ENCODE measurements at places on chromosomes 16 and 17.

DNA sequence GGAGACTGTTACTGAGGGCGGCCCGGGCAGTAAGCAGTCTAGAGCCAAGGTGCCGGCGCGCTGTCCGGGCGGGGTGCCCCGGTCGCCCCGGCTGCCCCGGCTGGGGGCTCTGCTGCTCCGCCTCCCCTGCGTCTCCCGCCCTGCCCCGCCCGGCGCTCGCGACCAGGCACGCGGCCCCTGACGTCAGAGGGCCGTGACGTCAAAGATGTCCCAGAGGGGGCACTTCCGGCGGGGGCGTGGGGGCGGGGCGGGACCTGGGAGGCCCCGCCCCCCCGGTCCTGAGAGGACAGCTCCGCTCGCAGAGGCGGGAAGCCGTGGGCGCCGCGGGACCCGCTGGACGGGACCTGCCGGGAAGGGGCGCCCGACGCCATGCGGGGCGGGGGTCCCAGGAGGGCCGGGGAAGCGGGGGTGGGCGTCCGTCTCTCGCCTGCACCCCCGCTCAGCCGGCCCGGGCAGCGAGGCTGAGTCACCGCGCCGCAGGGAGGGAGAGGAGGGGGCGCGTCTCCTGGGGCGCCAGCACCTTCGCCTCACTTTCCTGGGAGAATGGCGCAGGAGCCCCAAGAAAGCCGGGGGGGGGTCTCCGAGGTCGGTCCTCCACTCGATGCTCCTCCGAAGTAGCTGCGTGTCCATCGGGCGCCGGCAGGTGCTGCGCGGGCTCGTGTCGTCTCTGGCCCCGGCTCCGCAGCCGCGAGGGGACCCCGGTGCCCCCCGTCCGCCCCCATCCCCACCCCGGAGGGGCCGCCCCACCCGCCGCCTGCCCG, 4.4 kb upstream of the HIC1 start:
- peak; percentile 86 for DNase-seq

DNA sequence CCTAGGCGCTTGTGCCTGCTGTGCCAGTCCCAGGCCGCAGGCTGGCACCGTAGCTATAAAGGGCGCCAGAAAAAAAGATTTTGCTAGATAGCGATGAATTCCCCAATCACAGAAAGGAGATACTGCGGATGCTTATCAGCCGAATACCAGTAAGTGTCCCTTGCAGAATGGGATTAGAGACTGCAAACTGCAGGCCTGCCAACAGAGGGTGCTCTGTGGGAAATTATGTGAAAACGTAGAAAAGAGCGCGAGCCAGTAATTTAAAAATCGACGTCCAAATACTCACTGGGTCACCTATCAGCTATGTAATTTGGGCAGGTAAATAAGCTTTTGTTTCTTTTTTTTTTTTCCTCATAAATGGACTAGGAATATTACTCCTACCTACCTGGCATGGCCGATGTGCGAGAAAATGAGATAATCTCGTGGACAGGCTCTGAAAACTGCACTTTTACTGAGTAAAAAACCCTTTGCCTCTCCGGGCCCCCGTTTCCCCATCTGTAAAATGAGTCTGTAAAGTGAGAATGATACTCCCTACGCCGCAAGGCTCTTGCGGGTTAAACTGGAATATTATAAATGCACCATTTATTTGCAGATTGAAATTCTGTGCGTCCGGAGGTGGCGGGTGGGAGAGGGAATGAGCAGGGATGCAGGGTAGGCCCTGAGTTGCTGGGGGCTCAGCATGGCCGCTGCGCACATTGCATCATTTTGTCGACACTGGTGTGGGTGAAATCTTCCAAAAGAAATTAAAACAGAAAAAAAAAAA, 1.2 kb upstream of the COG1 start:
- DNase-seq, result peak; percentile 72

DNA sequence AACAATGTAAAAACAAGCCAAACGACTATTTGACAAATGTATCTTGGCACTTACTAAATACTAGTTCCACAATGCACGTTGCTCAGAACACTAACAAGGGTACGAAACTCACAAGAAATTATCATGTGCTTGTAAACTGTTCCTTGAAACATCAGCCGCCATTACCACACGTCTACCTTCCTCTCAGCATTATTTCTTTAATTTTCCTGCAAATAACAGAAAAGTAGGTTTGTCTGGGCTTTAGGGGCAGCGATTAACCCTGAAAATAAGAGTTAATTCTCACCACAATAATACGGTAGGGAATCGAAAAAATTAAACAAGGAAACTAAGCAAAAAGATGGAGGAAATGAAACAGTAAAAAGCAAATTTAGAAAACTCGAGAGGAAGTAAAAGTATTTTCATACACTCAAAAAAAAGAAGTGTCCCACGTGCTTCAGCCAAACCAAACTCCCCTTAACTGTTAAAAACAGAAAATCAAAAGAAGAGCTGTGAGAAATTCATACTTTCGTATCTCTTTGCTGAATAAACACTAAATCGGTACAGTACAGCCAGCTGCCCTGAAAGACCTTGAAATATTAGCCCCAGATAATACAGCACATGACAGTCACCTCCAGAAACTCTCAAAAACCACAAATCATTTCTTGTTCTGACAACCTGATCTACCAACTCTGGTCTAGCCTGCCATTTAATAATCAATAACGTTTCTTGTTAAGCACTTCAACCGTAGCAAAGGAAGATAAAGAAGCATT, 1.2 kb downstream of the ARHGAP17 start:
- no peak for DNase-seq

- DNase-seq, result no peak
Measured at GRCh38 chr17:74786431-74787055, 10.4 kb upstream of the NAT9 start.

DNA sequence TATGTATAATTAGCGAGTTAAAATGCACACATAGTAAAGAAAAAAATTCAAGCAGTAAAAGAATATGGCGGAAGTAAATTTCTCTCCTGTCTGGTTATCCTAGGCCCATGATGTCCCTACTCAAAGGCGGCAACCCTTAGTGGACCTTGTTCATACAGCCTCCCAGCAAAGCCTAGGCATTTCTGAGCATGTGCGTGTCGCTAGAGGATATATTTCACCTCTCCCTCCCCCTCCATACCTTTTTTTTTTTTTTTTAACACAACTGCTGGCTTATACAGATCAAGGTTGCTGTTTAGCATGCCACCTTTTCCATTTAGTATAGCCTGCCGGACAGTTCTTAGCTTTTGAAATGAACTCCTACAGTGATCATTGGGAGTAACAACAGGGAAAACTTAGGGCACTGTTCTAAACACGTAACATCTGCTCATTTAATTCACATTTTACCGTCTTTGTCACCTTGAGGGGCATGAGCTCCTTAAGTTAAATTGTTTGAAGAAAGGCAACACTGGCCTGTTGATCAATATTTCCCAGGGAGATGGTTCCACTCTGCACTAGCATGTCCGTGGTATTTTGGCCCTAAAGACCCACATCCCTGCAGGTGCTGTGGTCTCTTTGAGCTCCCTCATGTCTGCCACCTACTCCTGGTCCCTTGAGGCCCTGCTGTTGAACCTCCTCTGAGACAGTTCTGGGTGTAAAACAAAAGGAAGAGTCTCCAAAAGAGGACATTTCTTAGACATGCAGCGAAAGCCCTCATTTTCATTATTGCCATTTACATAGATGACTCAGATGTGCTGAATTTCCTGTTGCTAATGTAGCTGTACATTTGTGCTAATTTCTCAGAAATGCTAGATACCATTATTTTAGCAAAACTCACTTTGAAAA, 4.1 kb upstream of the TNFRSF13B start:
- no peak for DNase-seq

DNA sequence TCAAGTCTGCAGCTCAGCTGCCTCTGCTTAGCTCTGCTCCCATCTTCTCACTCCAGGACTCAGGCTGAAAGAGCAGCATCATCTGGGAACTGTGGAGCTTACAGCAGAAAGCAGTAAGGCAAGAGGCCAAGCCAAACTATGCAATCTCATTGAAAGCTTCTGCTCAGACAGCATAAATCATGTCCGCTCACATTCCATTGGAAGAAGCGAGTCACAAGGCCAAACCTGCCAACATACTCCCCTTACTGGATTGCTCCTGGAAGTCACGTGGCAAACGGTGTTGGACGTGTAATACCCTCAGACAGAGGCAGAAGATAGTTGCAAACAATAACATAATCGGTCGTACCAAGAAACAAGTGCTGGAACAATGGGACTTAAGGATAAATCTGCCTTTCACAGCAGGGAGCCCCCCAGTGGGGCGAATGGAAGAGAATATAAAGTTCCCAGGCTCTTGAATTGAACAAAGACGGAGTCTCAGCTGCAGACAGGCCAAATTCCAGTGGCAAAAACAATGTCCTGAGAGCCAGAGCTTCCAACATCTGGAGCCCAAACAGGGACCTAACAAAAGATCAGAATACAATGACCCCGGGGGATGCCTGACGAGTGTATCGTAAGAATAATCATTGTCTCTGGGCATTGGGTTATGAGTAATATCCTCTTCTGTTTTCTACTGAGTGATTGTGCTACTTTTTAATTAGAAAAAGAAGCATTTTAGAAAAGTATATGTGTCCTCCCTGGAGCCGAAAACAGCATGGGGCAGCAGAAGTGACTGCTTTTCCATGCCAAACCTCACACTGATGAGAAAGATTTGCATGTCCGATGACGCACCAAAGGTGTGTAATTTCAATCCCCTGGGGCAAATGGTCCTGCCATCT, 68.4 kb downstream of the CMC2 start:
- no peak for DNase-seq

GRCh38 chr17:73650140-73650539, 5.9 kb upstream of the SDK2 start:
- DNase-seq, result no peak

DNA sequence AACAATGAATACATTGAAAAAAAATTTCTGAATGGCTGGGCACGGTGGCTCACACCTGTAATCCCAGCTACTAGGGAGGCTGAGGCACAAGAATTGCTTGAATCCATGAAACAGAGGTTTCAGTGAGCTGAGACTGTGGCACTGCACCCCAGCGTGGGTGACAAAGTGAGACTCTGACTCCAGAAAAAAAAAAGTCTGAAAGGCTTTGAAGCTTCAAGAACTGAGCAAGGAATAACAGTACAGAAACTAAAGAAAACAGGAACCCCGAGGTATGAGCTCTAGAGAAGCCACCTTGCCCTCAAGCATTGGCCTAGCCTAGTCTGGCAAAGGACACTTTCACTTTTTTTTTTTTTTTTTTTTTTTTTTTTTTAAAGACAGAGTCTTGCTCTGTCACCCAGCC, 45.0 kb downstream of the TEX2 start:
- no peak for DNase-seq

GRCh38 chr16:47143677-47144558, at the start of gene NETO2:
NETO2 (minus strand) TSS chr16:47143945; CDS start chr16:47143612, 333 bp downstream.
- DNase-seq, result peak; percentile 82

GRCh38 chr16:49431040-49431439, 57.4 kb downstream of the C16orf78 start:
- no peak for DNase-seq

DNA sequence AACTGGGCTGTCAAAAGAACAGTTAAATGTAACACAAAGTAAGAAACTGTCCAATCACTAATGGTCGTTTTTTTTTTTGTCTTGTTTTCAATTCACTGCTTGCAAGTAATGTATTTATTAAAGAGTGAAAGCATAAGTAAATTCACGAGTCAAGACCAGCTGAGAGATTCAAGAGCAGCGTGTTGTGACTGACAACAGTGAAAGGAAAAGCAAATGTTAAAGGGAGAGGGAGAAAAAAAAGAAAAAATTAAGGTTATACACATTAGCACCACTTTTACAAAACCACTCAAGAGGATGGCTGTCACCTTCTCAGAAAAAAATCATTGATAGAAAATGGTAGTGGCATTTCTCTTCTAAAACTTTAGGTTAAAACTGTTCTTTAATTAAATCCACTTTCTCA, 36.1 kb downstream of the GPATCH8 start:
- DNase-seq, result no peak

DNA sequence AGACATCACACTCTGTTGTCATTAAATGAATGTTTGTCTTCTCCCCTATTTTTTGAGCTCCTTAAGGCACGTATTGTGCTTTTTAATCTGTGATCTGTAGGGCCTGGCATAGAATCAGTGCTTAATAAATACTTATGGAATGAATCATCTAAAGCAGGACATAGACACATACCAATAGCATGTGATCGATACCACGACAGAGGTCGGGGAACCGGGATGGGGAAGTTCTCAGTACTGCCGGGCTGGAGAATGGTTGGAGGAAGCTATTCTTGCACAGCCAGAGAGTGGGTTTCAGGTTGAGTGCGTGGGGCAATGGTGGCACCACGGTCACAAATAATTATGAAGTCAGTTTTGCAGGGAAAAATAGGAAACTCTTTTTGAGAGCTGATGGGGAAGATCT, 26.8 kb downstream of the NLRP1 start:
- DNase-seq, result no peak

All from activated T-cell treated with anti-CD3 and anti-CD28 coated beads, Interleukin-2, amount 50 U/mL, for 24 hours (primary cell).